SK-N-MC (cell line): ENCODE measurements at places on chromosomes 1 and 21.

DNA sequence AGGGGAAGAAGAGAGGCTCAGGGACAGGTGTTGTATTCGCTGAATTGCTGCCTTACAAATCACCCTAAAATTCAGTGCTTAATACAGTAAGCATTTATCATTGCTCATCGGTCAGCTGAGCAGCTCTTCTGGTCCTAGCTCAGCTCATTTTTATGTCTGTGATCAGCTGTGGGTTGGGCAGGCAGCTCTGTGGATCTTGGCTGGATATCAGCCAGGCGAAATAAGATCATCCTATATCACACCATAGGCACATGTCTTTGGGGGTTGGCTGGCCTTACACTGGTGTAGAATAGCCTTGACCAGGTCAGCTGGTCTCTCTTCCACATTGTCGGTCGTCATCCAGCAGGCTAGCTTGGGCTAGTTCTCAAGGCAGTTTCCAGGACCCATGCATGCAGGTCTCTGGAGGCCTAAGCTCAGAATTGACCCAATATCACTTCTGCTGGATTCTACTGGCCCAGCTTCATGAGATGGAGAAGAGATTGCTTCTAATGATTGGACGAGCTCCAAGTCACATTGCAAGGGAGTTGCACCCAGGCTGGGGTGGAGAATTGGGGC, 448.6 kb downstream of the KIF26B start:
- no peak for DNase-seq

- DNase-seq = no peak
These were observed 73.4 kb downstream of the ST6GALNAC3 start for GRCh38 chr1:76147917-76148316.

DNA sequence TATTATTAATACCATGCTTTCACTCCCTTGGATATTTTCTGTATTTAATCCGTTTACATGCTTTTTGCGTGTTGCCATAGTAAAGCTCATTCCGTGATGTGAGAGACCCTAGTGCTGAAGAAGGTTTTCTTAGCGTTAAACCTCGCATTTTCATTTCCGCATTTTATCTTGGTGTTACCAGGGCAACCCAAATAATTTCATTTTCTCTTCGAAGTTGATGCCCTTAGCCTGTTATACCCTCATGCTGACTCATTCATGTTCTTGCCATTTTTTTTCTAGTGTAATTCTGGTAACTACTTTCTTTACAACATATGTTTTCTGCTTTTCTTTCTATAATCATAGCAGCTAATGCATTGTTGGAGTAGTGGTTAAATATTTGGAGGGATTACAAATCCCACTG, 37.2 kb downstream of the LRRC8C start:
- DNase-seq = no peak

DNA sequence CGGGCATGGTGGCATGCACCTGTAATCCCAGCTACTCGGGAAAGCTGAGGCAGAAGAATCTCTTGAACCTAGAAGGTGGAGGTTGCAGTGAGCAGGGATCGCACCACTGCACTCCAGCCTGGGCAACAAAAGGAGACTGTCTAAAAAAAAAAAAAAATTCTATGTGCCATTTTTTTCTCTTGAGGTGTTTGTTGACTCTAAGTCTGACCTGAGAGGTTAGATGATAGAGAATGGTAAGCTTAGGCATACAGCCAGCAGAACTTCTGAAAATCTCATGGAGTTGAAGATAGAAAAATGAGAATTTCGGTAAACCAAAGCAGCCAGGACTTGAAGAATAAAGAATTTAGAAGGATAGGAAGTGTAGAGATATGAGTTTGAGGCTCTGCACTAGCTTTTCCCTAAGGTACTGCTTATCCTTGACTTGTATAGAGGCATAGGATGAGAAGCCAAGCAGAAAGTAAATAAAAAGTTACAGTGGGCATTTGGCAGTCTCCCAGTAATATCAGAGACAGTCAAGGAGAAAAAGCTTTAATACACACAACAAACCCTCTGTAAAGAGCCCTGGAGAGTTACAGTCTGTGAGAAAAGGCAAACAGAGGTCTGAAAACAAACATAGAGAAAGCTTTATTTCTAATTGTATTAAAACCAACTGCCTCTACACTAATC, 24.3 kb downstream of the F13B start:
- no peak for DNase-seq

DNA sequence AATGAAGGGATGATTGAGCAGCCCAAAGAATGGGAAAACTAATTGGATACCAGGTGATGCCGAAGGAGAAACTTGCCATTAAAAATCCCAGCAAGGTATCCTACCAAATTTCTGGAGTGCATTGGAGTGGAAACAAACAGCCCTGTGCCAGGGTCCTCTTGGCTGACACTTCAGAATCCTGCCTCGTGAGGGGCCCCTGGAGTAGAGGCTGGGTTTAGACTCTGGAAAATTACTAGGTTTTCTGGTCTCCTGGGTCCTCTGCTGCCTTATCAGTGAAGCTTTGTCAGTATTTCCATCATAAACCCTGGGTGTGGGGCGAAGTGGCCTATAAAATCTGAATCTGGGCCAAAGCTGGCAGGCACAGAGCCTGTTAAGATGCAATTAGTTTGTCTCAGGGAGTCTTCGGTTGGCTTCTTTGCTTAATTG, 289.2 kb upstream of the USP24 start:
- DNase-seq = no peak

- peak; percentile 51 for DNase-seq
These were observed 144.4 kb upstream of the ZNF644 start for GRCh38 chr1:91166106-91166712.

DNA sequence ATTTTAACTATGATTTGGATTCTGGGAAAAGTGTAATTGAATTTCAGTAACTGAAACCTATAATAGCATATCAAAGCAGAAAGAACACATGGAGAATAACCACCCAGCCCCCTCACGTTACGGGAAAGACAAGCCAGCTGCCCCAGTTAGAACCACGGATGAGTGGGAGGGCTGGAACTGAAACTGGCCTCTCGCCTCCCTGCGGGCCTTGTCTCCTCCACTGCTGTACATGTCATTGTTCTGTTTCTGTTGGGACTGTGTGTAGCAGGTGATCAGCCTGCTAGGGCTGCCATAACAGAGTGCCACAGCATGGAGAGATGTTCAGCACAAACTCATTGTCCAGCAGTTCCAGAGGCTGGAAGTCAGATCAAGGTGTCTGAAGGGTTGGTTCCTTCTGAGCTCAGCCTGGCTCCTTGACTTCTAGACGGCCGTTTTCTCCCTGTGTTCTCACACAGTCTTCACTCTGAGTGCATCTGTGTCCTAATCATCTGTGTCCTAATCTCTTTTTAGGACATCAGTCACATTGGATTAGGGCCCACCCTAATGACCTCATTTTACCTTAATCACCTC, 52.4 kb downstream of the MAP3K21 start:
- no peak for DNase-seq

DNA sequence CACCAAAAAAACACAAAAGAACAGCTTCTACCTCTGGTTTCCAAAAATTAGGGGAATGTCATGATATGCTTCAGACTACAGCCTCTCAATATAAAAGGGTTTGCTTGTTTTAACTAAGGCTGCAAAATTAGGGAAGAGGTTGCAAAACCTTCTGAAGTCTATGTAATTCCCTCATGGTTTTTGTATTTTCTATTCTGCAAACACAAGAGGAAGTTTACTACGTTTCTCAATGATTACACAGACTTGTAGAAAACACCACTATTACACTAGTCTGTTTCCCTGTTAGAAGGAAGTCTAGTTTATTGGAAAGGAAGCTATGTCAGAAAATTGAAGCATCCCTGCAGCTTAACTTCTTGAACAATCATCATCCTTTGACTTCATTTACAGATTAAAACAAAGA, 229.7 kb upstream of the FMN2 start:
- DNase-seq = no peak

DNA sequence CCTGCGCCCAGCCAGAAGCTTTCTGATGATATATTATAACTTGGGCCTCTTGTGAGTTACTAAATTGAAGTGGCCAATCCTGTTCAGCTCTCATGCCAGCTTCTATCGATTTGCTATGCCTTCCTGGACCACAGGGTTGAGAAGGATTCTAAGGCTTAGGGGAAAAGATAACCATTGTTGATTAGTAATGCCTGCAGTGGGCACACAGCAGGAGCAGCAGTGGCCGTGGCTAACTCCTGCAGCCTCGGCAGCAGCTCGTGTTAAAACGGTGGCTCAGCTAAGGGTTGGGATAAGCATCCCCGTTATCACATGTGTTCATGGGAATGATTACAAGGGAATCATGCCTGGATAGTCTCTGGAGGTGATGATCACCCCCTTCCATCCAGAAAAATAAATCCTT, 20.5 kb upstream of the KCNE2 start:
- no peak for DNase-seq

DNA sequence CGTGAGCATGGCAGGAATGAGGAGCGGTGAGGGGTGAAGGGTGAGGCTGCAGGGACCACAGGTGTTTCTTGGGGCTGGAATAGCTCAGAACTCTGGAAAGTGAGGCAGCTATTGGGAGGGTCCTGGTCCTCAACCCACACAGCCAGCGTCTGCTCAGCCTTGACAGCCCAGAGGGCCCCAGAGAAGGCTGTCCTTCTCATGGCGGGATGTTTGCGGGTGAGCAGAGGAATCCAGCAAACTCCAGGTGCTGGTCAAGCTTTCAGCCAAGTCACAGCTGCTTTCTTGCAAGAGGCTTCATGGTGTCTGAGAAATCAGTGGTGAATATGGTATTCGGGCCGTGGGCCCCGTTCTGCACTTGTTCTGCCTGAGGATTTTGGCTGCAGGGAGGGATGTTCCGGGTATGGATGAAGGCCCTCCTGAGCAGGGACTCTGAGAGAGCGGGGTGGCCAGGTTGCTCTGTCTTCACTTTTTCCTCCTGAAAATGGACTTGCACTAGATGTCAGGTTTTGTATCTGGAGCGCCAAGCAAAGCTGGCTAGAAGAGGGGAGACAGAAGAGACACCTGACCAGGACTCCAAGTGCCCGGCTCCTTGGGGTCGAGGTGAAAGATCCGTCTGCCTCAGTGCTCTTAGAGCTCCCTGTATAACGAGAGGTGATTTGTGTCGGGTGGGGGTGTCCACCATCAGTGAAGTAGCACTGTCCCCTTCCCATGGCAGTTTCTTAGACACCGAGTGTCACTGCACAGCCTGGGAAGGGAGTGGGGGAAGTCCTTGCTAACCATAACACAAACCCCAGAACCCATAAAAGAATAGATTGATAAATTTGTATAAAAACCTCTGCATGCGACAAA, 139.9 kb downstream of the PEX14 start:
- DNase-seq = no peak

DNA sequence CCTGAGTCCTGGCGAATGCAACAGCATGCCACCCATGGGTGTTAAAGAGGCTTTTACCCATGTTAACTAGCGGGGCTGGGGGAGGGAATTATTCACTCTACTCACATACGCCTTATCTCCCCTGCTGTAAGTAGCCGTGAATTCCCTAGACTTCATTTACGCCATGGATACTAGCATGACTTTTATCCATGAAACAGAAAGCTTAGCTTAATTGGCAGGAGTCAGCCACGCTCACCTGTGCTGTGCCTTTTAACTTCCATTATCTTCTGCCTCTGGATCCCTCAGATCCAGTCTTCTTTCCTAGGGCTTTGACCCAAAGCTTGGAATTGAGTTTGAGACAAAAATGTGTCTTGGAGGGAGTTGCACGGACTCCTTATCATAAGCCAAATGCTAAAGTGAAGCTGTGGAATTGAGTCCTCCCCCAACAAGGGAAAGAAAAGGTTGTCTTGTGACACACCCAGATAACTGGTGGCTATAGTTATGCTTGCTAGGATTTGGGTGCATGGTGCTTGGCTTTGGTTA, 9.7 kb upstream of the NASP start:
- DNase-seq = no peak

- DNase-seq = no peak
These were observed 48.5 kb downstream of the PIGK start for GRCh38 chr1:77170687-77171086.

- no peak for DNase-seq
These were observed 1.7 kb downstream of the TSPEAR start for GRCh38 chr21:44709426-44710293.

GRCh38 chr1:41416552-41417334, 55.5 kb downstream of the FOXO6 start:
- DNase-seq = no peak

DNA sequence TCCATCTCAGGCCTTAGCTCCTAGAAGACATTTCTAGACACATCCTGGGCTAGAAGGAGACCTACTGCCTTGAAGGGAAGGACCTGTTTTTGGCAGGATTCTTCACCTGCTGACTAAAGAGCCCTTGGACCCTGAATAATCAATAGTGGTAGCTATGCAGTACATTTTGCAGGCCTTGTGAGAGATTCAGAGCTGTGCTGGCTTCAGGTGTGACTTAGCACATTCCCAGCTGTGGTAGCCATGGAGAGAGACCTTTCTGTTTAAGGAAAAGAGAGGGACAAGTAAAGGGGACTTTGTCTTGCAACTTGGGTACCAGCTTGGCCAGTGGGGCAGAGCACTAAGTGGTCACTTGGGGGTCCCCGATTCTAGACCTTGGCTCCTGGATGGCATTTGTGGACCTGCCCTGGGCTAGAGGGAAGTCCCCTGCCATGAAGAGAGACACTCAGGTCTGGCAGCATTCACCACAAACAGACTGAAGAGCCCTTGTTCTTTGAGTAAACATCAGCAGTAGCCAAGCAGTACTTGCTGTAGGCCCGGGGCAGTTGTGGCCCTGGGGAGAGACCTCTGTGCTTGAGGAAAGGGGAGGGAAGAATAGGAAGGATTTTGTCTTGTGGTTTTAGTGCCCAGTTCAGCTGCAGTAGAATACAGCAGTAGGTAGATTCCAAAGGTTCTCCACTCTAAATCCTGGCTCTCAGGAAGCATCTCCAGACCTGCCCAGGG, 26.2 kb upstream of the CD1A start:
- no peak for DNase-seq

GRCh38 chr1:93450321-93450720, 2.4 kb downstream of the FNBP1L start:
- DNase-seq = no peak

- no peak for DNase-seq
These were observed at the start of gene BCL2L15 for GRCh38 chr1:113887402-113888175. Gene BCL2L15, minus strand, starts transcription at chr1:113887581. Its CDS starts 206 bp downstream, at chr1:113887375.

DNA sequence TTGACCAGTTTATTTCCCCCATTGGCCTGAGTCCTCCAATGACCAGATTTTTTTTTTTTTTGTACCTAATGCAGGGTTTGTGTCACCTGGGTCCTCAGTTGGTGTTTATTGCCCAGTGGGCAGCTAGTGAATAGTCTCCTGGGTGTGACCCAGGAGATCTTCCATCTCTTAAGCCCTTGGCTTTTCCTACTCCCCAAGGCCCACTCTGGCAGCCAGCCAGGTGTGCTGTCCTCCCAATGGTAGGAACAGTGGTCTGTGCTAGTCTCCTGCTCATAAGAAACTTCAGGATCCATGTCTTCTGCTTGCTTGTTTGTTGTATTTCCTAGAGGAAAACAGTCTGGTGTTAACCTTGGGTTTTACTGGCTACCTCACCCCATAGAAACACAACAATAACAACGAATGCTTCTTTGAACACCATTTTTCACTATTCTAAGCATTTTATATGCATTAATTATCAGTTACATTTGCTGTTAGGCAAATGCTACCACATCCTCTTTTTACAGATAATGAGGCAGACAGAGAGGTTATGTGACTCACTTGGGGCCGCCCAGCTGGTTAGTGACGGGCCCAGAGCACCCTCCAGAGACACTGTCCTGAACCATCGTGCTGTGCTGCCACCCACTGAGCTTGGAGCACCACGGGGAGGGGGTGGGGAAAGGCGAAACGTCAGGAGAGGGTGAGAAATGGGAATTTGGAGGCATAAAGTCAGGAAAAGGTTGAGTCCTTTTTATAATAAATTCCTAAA, 107.5 kb downstream of the HIVEP3 start:
- no peak for DNase-seq
